K562 (cell line): ENCODE measurements at places on chromosomes 3 and 15. TPM values are rescaled to one million over a fixed set of nuclear protein-coding genes. Genes with fewer than 3 reads are reported as not detected.

GRCh38 chr15:58931987-58932588 lies 1.4 kb downstream of the SLTM start:
- no peak for DNase-seq

GRCh38 chr3:5787861-5788488 lies 600.5 kb downstream of the EDEM1 start:
- DNase-seq = peak; percentile 26

Gene KCNH8
- 0.02 TPM in 1 of 2 replicates, not detected in the other for total RNA-seq

DNA sequence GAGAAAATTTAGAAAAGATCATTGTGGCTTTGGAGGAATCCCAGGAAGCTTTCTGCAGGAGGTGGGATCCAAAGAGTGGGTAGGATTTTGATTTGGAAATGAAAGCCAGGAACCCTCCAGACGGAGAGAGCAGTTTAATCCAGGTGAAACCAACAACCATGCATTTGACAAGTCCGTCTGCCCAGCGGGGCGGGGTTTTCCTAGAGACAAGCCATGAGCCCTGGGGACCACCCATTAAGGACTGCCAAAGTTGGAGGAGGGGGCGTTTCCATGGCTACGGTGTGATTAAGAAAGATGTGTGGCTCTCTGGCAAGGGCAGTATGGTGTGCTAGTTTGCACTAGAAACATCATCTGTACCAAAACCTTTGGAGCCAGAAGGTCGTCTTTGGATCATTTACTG lies 53.4 kb downstream of the SRGAP3 start:
- no peak for DNase-seq
